Activated CD4-positive, alpha-beta T cell treated with anti-CD3 and anti-CD28 coated beads, Interleukin-2, amount 10 ng/mL, durations not matched to agents 24 days and 14 days (primary cell): ENCODE measurements at places on chromosomes 7 and 10. TPM values are rescaled to one million over a fixed set of nuclear protein-coding genes. Genes with fewer than 3 reads are reported as not detected.

CYP2E1 gene
- total RNA-seq: 0.33 and 0.40 TPM in 2 replicates

DNA sequence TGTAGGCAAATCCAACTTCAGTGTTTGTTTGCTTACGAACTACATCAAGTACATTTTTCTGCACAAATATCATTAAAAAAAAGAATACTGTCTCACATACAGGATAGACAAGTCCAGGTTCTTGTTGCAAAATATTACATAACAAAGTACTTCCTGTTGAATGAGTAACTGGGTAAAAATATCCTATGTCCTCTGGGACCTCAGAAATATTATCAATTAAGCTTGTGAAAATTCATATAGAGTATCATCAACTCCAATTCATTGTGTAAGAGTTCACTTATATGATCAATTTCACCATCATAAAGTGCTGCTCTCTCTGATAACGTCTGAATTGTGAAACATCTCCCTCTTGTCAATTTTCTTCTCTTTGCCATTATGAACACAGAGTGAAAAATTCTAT is 22.6 kb downstream of the HERC4 start:
- H3K27me3 ChIP-seq: no peaks in the 10 kb centered on the region
- H3K4me1 ChIP-seq: peaks cover 7% of the 10 kb centered on the region
- DNase-seq: no peak
- H3K27ac ChIP-seq: no peak overlapping the region

GRCh38 chr10:79608505-79609375 is 2.0 kb upstream of the SFTPA1 start:
- H3K4me1 ChIP-seq: no peaks in the 10 kb centered on the region
- no peak overlapping the region for H3K27ac ChIP-seq
- peak; percentile 84 for DNase-seq
- peaks cover 4% of the 10 kb centered on the region for H3K27me3 ChIP-seq
- H3K36me3 ChIP-seq: no peaks in the 10 kb centered on the region

- H3K4me3 ChIP-seq: peak overlapping the region; percentile 66
- H3K36me3 ChIP-seq: no peaks in the 10 kb centered on the region
- peaks cover 19% of the 10 kb centered on the region for H3K4me1 ChIP-seq
- DNase-seq: peak; percentile 67
- no peak overlapping the region for H3K27ac ChIP-seq
Measured at GRCh38 chr10:33005322-33006301, 47.6 kb upstream of the ITGB1 start.

GRCh38 chr7:80641548-80641947 is 3.1 kb downstream of the CD36 start:
- DNase-seq: no peak
- no peak overlapping the region for H3K4me3 ChIP-seq
- no peaks in the 10 kb centered on the region for H3K4me1 ChIP-seq
- H3K27ac ChIP-seq: no peak overlapping the region

DNA sequence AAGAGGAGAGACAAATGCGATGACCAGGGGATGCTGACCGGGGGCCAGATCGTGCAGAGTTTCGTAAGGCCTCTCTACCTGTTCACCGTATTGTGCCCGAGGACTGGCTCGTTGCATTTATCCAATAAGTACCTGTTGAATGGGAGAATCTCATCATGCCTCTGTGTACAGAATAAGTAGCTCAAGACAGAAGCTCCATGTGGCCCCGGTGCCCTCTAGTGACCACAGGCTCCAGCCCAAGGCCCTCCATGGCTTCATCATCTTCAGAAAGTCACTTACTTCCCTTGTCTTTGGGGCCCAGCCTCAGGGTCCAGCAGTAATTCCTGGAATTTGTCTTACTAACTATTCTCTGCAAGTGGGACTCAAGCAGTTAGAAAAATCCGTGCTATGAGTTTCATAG is 151.0 kb downstream of the CHN2 start:
- peaks cover 10% of the 10 kb centered on the region for H3K27me3 ChIP-seq
- no peak overlapping the region for H3K4me3 ChIP-seq
- no peaks in the 10 kb centered on the region for H3K36me3 ChIP-seq
- DNase-seq: peak; percentile 58

FHIP2A gene
- 24.2 and 24.7 TPM in 2 replicates for total RNA-seq

GRCh38 chr10:12701696-12702095 is 299.8 kb downstream of the CCDC3 start:
- no peak overlapping the region for H3K4me3 ChIP-seq
- peak overlapping the region; percentile 22 for H3K27ac ChIP-seq
- no peaks in the 10 kb centered on the region for H3K27me3 ChIP-seq

DNA sequence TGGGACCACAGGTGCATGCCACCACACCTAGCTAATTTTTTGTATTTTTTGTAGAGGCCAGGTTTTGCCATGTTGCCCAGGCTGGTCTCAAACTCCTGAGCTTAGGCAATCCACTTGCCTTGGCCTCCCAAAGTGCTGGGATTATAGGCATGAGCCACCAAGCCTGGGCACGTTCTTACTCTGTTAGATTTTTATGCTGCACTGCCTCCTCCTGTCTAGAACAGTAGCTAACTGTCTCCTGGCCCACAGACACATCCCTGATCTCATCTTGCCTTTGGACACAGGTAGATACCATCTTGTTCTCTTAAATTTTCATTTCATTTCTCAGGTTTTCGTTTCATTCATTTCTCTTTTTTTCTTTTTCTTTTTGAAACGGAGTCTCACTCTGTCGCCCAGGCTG is 41.1 kb downstream of the BLVRA start:
- no peaks in the 10 kb centered on the region for H3K27me3 ChIP-seq
- H3K4me3 ChIP-seq: no peak overlapping the region
- no peak for DNase-seq
- H3K4me1 ChIP-seq: no peaks in the 10 kb centered on the region

SPDYE16 gene
- total RNA-seq: 0.47 TPM in 1 of 2 replicates, not detected in the other

DNA sequence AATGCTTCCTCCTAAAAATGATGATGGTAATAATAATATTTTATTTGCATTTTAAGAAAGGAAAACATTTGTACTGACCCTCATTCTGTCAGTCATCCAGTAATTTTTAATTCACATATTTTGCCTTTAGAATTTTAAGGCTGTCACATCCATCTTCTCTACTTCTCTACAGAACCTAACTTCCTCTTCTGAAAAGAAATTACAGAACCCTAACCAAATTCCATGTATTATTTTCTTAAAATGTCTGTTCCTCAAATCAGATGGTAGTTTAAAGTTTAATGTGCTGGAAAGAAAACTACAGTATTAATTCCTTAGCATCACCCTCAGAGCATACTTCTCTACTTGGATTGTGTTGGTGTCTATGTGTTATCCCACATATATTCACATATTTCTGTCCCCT is 9.0 kb downstream of the PIK3CG start:
- H3K27me3 ChIP-seq: no peaks in the 10 kb centered on the region
- peaks cover 54% of the 10 kb centered on the region for H3K4me1 ChIP-seq
- H3K4me3 ChIP-seq: no peak overlapping the region
- H3K36me3 ChIP-seq: peaks cover 77% of the 10 kb centered on the region
- H3K27ac ChIP-seq: no peak overlapping the region
- DNase-seq: no peak

DNA sequence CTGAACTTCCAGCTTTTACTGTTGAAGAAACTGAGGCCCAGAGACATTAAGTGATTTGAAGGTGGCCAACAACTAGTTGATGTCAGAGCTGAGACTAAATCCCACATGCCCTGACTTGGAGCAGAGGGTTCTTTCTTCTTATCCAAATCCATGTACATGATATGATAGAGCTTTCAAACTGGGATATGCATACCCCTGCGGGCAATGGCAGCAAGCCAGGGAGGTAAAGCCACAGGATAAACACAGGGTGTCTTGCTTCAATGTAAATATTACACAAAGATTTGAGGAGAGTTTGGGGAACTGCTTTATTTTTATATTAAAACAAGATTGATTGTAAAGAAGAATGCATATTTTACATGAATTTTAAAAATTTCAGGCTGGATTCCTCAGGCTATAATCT is 2.3 kb upstream of the LRRC72 start:
- H3K36me3 ChIP-seq: no peaks in the 10 kb centered on the region
- no peaks in the 10 kb centered on the region for H3K4me1 ChIP-seq
- H3K4me3 ChIP-seq: no peak overlapping the region
- no peak overlapping the region for H3K27ac ChIP-seq
